CD4-positive, alpha-beta T cell treated with Interleukin-2 at 100 ng/mL for 4 hours (primary cell): ENCODE measurements at places on chromosomes 3 and 15.

DNA sequence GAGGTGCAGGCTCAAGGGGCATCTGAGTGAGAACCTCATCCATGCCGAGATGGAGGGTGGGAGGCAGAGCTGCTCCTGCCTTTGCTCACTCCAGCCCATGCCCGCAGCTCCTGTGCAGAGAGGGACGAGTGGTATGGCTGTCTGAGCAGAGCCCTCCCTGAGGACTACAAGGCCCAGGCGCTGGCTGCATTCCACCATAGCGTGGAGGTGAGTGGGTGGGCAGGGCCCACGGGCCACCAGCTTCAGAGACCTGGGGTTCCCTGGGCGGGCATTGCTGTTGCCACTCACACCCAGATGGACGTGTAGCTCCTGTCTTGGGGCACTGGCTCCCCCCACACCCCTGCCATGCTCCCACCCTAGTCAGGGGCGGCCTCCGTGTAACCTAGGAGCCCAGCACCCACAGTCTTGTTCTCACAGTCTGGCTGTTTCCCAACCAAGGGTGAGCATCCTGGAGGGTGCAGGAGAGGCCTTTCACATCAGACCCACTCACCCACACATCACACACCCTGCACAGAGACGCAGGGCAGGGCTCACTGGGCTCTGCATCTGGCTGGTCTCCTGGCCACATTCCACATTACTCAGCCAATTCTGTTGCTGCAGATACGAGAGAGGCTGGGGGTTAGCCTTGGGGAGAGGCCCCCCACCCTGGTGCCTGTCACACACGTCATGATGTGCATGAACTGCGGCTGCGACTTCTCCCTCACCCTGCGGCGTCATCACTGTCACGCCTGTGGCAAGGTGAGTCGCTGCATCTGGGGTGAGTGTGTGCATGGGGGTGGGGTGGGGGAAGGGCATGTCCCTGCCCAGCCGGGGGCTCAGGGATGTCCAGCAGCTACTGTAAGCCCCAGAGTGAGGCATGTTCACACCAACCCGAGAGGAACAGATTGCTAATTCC lies 25.3 kb upstream of the NR2C2 start:
- no peak for DNase-seq

- no peak for DNase-seq
These were observed 44.8 kb downstream of the MORC1 start for GRCh38 chr3:109073116-109073515.

DNA sequence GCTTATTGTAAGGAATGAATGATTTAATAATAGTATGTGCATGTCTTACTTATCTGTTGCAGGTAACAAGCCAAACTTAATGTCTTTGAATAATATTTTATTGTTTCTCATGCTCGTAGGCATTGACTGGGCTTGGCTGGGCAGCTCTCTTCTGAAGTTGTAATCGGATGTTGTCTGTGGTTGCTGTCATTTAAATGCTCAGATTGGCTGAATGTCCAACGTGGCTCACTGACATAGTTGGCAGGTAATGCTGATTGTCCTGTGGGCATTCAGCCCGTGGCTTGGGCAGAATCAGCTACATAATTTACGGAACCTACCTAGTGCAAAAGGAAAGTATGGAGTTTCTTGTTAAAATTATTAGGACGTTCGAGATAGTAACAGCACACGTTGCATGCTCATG lies 297.4 kb upstream of the GBE1 start:
- DNase-seq, result no peak

- no peak for DNase-seq
These were observed 48.0 kb upstream of the SCAANT1 start for GRCh38 chr3:63960048-63960711.

GRCh38 chr3:193831495-193832455 lies 238.8 kb downstream of the OPA1 start:
- DNase-seq, result peak; percentile 5

DNA sequence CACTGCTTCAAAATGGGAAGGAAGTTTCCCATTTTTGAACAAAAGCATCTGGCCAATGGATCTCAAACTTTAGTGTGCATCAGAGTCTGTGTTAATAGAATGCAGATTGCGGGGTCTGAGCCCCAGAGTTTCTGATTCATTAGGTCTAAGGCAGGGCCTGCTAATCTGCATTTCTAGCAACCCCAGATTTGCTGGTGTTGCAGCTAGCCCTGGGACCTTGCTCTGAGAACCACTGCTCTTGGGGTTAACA lies 30.7 kb upstream of the USP3 start:
- DNase-seq, result no peak

DNA sequence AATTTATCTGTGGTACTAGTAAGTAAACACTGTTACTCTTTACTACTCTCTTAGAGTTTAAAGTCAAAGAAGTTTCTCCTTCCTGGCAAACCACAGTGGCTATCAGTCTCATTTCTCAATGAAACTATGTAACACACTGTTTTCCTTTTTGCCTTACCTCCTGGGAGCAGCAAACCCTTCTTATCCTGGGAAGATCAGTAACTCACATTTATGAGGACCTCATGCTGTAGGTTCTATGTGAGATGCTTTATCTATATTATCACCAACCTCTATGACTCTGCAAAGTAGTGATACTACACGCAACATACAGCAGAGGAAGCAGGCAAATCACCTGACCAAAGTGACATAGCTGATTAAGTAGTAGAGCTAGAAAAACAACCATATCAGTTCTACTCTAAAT lies 35.3 kb downstream of the PBRM1 start:
- DNase-seq, result no peak

DNA sequence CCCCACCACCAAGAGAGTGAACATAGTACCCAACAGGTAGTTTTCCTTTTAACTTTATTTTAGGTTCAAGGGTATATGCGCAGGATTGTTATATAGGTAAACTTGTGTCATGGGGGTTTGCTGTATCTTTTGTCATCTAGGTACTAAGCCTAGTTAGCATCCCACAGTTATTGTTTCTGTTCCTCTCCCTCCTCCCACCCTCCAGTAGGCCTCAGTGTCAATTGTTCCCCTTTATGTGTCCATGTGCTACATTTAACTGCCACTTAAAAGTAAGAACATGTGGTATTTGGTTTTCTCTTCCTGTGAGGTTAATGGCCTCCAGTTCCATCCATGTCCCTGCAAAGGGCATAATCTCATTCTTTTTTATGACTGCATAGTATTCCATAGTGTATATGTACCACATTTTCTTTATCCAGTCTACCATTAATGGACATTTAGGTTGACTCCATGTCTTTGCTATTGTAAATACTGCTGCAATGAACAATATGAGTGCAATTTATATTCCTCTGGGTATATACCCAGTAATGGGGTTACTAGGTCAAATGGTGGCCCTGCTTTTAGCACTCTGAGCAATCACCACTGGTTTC lies 66.2 kb downstream of the ST3GAL6 start:
- DNase-seq, result no peak

GRCh38 chr3:109596991-109597390 lies 259.6 kb upstream of the DPPA4 start:
- no peak for DNase-seq

DNA sequence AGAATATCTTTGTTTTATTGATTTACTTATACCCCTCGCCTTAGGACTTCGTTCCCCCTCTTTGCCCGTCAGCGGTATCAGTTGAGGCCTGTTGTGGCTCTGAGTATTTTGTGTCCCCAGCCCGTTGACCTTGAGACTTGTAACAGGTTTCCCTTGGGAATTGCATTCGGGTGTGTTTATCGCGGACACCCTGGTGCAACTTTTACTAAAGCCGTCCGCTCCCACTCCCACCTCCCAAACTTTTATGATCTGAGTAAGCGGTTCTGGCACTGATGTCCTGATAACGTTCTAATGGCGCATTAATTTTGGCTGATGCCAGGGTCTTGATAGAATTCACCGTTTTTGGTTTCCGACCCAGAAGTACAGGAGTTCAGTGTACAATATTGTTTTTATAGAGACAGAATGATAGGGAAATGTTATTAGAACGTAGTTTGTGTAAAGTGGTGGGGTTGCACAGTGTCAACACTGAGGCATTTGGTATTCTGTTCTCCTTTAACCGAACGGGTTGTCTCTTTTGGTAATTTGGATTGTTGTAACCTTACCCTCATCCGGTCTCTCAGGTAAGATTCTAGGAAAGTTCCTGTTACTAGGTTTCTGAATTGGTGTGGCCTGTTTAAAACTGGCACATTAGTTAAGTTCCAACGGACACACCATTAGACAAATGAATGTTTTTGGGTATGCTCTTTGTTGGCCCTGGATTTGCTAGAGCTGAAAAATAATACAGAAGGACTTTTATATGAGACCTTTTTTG lies 47.8 kb downstream of the OIP5 start:
- DNase-seq, result peak; percentile 59

DNA sequence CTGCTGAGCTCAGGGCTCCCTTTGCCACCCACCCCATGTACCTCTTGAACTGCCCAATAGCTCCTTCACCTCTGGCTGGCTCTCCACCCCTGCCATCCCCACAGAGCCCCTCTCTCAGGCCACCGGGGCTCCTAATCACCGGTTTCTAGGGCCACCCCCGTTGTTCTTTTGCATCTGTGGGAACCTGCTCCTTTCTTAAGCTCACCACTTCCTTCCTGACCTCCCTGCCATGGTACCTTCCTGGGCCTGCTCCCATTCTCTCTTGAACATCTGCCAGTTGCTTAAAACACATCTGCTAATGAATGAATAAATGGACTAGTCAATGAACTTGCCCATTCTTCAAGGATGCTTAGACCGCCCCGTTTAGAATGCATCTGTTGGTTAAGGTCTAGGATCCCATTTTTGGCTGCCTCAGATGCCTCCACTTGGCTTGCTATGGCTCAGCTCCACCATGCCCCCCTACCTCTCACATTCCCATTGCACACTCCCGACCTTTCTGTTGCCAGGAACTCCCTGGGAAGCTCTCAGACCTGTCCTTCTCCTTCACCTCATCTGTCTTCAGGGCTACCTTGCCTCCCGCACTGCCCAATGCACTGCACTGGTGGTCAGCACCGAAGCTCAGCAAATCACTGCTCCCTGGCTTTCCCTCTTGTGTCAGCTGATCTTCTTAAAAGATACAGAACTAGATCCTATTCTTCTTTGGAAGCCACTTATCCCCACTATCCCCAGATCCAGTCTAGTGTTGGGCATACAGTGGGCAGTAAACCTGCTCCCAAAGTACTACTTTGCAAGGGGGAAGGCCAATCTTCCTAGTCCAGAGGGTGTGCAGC lies 9.1 kb downstream of the AMOTL2 start:
- DNase-seq, result no peak

- no peak for DNase-seq
These were observed 43.4 kb downstream of the C2CD4A start for GRCh38 chr15:62109982-62110851.

DNA sequence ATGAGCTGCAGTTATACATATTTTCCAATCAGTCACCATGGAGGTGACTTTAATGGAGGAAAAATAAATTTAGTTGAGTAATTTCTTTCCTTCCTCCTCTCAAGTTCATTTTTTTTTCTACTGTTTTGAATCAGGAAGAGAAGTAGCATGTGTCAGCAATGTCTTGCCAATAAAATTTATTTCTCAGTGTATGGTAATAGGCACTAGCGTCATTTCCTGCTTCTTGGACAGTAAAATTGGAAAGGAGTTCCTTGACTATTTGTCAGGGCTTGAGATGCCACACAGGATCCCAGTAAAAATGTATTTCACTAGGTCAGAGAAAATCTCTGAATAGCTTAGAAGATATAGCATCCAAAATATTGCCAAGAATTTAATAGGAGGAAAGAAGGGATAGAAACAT lies 605.9 kb downstream of the ROBO1 start:
- no peak for DNase-seq

DNA sequence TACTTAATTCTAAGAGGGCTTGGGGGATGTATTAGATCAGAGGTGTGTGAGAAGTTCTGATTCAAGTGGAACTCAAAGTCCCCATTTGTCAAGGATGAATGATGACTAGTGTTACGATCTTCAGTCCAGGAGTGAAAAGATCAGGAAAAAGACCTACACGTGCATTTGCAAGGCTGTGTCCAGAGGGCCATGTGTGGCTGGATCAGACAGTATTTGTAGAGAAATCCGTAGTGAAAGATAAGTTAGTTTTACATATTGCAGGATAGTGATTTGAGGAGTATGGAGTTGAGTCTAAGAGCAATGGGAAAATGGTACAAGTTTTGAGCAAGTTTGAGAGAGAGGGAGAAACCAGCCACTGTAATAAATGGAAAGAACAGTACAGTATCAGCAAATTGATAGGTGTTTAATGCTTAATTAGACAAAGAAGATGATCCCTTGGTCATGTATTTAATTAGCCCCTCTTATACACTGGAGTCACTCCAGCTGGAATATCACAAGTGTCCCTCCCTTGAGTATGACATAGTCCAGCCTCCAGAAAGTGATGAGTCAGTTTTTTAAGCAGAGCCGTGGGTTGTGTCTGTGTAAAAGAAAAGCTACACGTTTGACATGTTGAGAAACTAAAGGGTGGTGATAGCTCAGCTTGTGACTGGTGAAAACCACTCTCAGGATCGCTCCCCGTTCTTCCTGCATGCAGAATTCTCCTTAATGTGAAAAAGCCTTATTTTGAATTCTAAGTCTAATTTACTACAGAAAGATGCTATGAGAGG lies 348.8 kb downstream of the ROBO1 start:
- DNase-seq, result no peak

DNA sequence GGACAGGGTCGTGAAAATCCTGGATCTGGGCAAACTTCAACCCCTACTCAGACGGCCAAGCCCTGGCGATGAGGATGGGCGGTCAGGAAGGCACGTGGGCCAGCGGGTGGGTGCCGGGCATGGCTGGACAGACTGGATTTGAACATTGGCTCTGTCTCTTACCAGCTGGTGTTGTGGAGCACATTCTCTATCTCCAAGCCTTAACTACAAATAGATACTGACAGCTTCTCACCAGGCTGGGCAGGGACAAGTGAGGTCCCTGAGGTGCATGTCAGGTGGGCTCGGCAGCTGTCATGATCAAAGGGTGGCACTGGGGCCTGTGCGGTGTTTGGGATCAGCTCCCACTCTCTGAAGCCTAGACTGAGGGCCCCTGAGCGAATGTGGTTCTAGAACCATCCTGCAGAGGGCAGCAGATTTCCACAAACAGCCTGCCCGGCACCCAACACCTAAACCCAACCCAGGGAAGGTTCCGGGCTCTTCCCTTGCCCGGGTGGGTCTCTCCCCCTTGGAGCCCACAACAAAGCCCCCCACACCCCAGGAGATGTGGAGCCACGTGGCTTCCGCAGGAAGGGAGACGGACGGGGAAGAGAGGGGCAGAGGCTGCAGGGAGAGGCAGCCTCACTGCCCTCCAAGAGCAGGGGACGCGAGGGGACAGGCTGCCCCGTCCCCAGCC lies 58.4 kb downstream of the RGMA start:
- DNase-seq, result peak; percentile 66

GRCh38 chr15:75685195-75685594 lies 27.5 kb downstream of the CSPG4 start:
- DNase-seq, result no peak
